ENCODE measurements at places on chromosomes 13 and 19.

GRCh38 chr13:111252446-111253364 lies 67.7 kb upstream of the TEX29 start:
- DNase-seq, result no peak

- no peak for DNase-seq
These were observed 145.1 kb downstream of the LACC1 start for GRCh38 chr13:44024846-44025195.

- DNase-seq, result no peak
These were observed 5.0 kb downstream of the SOX1 start for GRCh38 chr13:112071723-112072533.

DNA sequence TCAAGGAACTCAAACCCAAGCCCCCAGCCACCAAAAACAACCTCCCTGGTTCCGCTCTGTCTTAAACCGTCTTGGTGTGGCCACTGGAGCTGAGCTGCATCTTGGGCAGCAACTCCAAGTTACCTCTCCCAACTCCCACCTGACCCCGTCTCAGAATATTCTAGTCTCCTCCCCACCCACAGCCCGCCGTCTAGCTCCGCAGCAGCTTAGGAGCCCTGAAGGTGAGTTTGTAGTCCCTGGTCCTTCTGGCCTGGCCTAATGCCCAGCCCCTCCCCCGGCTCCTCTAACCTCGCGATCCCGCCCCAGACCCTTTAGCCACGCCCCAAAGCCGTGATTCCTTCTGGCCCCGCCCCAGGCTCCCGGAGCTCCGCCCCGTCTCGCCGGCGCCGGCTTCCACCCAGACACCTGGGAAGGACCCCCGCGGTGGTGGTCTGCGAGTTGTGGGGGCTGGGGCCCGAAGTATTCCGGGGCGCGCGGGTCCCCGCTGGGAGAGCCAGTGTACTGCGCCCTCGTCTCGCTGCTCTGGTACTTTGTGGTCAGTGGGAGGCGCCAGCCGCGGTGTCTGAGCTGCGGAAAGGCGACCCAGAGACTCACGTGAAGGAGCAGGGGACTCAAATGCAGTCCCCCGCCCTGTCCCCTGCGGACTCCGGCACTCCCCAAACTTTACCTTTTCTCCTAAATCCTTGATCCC lies 2.5 kb upstream of the LHB start:
- DNase-seq, result peak; percentile 51

DNA sequence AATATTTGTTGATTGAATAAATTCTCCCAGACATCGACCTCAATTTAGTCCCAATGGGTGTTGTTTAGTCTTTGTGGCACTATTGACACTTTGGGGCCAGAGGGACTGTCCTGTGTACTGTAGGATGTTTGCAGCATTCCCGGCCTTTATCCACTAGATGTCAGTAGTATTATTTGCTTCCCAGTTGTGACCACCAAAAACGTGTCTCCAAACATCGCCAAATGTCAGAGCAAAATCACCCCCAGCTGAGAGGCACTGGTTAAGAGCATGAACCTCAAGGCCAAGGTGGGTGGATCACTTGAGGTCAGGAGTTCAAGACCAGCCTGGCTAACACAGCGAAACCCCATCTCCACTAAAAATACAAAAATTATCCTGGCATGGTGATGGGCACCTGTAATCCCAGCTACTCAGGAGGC lies 15.4 kb downstream of the NLRP12 start:
- no peak for DNase-seq

DNA sequence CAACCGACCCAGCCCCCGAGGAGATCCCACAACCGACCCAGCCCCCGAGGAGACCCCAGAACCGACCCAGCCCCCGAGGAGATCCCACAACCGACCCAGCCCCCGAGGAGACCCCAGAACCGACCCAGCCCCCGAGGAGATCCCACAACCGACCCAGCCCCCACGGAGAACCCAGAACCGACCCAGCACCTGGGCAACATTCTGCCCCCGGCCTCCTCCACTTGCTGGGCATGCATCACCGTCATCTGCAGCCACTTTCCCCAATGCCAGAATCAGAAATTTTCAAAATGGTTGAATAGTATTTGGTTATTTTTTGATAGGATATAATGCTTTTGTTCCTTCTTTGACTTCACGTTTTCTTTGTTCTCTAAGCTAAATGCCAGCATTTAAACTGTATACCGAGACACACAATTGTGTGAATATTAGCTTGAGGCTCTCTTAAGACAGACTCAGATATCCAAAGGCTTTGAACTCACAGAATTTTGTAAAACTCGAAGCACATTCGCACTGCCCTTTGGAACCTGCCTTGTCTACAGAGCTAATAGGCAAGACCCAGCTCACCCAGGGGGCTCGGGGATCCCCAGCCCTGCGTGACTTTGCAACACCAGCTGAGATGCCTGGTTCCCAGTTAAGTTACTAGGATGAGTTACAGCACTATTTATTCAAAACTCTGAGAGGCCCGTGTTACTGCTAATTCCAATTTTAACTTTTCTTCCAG lies 15.5 kb upstream of the RASA3 start:
- no peak for DNase-seq

DNA sequence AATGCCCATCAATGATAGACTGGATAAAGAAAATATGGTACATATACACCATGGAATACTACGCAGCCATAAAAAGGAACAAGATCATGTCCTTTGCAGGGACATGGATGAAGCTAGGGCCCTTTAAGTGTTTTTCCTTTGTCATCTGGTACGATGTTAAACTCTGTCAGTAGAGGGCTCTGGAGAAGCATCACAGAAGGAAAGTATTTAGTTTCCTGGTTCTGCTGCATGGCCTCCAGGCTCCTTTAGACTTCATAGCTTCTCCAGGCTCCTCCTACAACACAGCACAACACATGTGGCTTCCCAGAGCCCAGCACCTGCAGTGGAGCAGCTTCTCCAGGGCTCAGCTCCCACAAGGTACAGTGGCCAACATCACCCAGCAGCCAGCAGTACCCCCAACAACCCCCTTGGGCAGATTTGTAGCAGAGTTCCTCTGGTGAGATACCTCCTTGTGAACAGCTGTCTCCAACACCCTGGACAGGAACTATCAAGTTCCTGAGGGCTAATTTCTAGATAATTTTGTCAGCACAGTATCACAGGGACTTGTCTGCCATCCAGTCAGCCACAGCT lies 63.4 kb downstream of the KCTD12 start:
- no peak for DNase-seq

DNA sequence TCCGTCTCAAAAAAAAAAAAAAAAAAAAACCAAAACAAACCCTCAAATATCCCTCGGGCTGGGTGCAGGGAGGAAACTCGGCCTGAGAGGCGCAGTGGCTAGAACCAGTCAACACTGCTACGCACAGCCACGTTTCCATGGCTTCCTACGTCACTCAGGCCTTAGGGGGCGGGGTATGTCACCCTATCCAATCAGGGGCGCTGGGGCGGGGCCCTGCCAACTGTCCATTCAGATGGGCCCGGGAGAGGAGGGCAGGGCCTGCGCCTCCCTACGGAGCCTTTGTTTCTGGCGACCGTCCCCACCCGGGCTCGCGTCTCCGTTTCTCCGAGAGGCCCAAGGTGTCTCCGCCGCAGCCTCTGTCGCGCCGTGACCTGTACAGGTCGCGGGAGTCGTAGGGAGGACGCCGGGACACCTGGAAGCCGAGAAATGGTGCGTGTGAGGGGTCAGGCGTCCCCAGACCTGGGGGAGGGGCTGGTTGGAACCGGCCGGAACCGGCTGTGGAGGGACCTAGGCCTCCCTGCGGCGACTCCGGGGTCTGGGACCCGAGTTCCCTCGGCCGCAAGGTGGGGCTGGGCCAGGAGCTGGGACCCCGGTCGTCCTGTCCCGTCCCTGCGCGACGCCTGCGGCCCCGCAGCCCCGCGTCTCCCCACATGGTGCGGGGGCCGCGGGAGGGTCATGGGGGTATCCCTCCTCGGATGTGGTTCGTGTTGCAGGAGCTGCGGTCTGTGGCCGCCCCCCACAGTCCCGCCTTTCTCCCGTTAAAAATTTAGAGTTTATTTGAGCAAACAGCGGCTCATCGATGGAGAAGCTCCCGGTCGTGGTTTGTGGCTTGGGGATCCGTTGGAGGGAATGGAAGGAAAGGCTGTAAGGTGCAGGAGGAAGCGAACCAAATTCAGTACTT lies at the start of gene ZNF627:
TSS of gene ZNF627 (plus strand) at position 282 of the 901 bp plus-strand sequence. CDS start at position 427, 145 bp downstream.
- peak; percentile 98 for DNase-seq

DNA sequence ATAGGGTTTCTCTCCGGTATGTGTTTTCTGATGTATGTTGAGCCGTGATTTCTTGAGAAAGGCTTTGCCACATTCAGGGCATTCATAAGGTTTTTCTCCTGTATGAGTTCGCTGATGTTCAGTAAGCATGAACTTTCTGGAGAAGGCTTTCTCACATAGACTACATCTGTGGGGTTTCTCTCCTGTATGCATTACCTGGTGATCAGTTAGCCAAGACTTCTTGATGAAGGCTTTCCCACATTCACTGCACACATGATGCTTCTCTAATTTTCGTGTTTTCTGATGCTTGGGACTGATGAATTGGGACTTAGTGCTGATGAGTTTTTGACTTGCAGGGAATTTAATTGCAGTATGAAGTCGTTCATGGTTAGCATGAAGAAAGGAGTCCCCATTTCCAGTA lies 21.1 kb downstream of the ZNF350 start:
- DNase-seq, result no peak

DNA sequence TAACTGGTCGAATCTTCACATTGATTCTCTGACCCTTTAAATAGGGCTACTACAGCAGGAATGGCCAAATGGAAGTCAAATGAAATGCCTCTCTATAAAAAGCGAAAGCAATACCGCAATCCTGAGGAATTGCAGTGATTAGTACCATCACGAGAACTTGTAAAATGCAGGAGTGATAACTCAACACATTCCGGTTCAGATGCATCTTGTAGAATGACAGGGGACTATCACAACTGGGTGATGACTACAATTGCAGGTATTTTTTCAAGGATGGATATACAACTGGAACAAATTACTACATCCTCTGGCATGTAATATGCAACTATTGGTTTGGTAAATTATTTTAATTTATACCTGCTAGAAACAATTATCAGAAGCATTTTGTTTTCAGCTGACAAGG lies 140.4 kb downstream of the PCDH20 start:
- DNase-seq, result no peak

- peak; percentile 27 for DNase-seq
These were observed 16.9 kb upstream of the CYP2S1 start for GRCh38 chr19:41175801-41176777.

GRCh38 chr19:38710928-38711725 lies 33.1 kb downstream of the CAPN12 start:
- DNase-seq, result no peak

GRCh38 chr13:65860306-65860705 lies 1369.8 kb downstream of the PCDH9 start:
- DNase-seq, result no peak

- no peak for DNase-seq
These were observed 6.6 kb downstream of the SH2D3A start for GRCh38 chr19:6760606-6761005.

DNA sequence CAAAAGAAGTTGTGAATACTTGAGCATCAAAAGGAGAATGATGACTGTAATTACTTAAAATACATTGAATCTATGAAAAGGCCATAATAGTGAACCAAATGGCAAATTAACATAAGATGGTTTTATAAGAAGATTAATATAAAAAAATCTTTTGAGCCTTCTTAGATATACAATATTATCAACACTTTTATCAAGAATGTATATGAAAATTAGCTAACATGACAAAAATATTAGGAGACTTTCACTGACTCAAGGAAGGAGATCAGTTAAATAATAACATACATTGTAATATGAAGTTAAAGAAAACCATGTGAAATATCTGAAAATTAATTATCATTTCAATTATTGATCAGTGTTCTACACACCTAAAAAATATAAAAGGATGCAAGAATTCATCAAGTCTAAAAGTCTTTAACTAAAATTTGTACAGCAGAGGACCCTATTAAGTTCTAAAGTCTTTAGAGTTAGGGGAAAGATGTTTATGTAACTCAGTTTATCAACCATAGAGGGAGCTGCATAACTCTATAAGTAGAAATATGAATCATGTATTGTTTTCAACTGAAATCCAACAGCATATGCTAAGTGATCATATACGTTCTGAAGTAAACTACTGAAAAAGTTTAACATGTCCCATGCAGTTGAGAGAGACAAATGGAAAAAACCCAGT lies 756.1 kb upstream of the MIR17HG start:
- no peak for DNase-seq

- DNase-seq, result no peak
These were observed 609.8 kb upstream of the KLF12 start for GRCh38 chr13:74743992-74744391.

- DNase-seq, result no peak
These were observed 79.3 kb downstream of the PTPRS start for GRCh38 chr19:5261156-5261890.

- DNase-seq, result peak; percentile 34
These were observed at the start of gene RASGRP4 for GRCh38 chr19:38425810-38426466. Gene RASGRP4, minus strand, starts transcription at chr19:38426219. Its CDS starts 128 bp downstream, at chr19:38426091.

GRCh38 chr13:26880735-26881134 lies 120.1 kb upstream of the GPR12 start:
- DNase-seq, result no peak

DNA sequence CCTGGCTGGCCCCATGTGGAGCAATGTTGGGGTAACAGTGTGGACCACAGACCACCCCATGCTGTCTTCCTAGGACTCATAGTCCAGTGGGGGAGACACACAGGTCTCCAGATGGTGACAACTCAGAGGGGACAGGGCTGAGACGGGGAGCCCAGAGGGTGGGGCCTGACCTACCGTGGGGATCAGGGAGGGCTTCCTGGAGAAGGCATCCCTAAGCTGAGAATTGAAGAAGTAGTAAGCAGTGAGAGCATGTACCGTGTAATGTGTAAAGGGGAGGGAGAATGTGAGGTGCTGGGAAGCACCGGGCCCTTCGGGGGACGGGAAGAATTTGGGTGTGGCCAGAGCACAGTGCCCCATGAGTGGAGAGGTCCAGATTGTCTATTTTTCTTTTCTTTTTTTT lies 31.0 kb downstream of the PPP1R37 start:
- DNase-seq, result no peak

- no peak for DNase-seq
These were observed 84.2 kb downstream of the AKAP11 start for GRCh38 chr13:42356184-42356575.

GRCh38 chr13:36275190-36276002 lies 22.2 kb downstream of the CCDC169 start:
- DNase-seq, result peak; percentile 3

DNA sequence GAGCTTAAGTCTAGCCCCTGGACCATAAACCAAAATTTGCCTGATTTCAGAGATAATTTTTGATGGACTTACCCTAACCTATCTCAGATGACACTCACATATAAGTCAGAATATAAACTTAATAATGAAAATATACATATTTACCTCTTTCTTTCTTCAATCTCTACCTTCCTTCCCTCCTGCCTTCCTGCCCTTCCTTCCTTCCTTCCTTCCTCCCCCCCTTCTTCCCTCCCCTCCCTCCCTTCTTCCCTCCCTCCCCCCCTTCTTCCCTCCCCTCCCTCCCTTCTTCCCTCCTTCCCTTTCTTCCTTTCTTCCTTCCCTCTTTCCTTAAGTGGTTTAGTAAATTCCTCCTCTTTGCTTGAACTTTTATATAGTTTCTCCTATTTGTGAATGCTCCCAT lies 88.7 kb downstream of the EDNRB start:
- DNase-seq, result no peak

Measured in stimulated activated CD4-positive, alpha-beta T cell treated with anti-CD3 and anti-CD28 coated beads, Interleukin-12 subunit alpha, Interleukin-12 subunit beta, amount 100 ng/mL, for 48 hours (primary cell).